Activated T-helper 1 cell treated with anti-CD3 and anti-CD28 coated beads, Interleukin-12 subunit alpha, Interleukin-12 subunit beta, Interleukin-2, Interleukin-4 antibody, amounts not matched to agents 30 ng/mL and 10 ng/mL and 1 ng/mL, durations not matched to agents 14 hours and 24 hours and 36 hours (primary cell): ENCODE measurements at places on chromosomes 16 and 17. TPM values are rescaled to one million over a fixed set of nuclear protein-coding genes. Genes with fewer than 3 reads are reported as not detected.

TNFRSF12A gene
- 4.9 and 5.5 TPM in 2 replicates for total RNA-seq

- DNase-seq = no peak
Observed at GRCh38 chr16:11956558-11956957, 8.5 kb upstream of the TNFRSF17 start.

DNA sequence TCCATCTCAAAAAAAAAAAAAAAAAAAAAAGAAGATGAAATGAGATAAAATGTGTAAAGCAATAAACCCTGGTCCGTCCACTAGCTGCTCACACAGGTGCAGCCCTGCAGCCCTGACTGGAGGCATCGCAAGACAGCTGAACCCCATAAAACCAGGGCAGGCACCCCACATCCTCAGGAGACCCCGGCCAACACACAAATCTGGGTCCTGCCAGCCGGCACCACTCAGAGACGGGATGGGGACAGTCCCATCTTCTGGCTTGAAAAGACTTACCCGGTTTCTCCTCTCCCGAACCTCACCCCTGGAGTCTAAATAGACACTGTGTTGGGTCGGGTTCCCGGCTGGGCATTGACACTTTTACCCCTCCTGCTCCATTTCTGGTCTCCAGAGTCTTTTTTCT is 52.7 kb upstream of the TNRC6C start:
- no peak for DNase-seq

DNA sequence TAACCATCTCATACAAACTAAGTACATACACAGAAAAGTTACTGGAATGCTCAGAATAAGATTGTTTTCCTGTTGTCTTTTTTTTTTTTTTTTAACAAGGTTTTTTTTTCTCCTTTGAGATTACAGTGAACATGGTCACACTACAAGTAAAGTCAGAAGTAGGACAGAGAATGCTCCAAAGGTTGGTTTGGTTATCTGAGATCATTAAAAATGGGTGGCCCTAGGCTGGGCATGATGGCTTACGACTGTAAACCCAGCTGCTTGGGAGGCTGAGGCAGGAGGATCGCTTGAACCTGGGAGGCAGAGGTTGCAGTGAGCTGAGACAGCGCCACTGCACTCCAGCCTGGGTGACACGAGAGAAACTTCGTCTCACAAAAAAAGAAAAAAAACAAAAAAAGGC is 6.9 kb upstream of the ST6GALNAC1 start:
- DNase-seq = no peak

GRCh38 chr17:16434662-16435061 is 19.3 kb downstream of the TRPV2 start:
- no peak for DNase-seq
